Lung (tissue), 17 donors: ENCODE measurements at places on chromosomes 6 and 20. TPM values are rescaled to one million over a fixed set of nuclear protein-coding genes. Genes with fewer than 3 reads are reported as not detected.

FAM209A gene
- total RNA-seq: 0.95 TPM

PLN gene
- 12.3 TPM for total RNA-seq

- no peak overlapping the region for H3K4me3 ChIP-seq
- no peak for DNase-seq
- no peaks in the 10 kb centered on the region for H3K27me3 ChIP-seq
- H3K27ac ChIP-seq: no peak overlapping the region
- H3K4me1 ChIP-seq: no peaks in the 10 kb centered on the region
Measured at GRCh38 chr6:142395266-142395665, 93.5 kb downstream of the ADGRG6 start.

DNA sequence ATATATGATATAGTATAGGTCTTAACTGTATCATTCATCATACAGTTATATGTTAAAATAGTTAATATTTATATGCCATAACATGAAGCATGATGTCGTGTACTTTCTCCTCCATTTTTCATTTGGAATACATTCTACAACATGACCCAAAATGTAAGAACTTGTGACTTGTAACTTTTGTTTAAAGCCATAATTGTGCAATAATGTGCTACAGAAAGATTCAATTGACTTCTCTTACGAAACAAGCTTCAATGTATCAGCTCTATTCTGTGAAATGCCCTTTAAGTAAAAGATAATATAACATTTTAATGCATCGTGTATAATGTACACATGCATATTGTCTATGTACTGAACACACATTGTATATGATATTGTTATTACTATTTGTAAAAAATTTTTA is 76.7 kb upstream of the FABP7 start:
- H3K4me3 ChIP-seq: no peak overlapping the region
- H3K4me1 ChIP-seq: no peaks in the 10 kb centered on the region
- no peaks in the 10 kb centered on the region for H3K36me3 ChIP-seq

IER3 gene
- 16.7 TPM for total RNA-seq

GPX5 gene
- not detected for total RNA-seq

DNA sequence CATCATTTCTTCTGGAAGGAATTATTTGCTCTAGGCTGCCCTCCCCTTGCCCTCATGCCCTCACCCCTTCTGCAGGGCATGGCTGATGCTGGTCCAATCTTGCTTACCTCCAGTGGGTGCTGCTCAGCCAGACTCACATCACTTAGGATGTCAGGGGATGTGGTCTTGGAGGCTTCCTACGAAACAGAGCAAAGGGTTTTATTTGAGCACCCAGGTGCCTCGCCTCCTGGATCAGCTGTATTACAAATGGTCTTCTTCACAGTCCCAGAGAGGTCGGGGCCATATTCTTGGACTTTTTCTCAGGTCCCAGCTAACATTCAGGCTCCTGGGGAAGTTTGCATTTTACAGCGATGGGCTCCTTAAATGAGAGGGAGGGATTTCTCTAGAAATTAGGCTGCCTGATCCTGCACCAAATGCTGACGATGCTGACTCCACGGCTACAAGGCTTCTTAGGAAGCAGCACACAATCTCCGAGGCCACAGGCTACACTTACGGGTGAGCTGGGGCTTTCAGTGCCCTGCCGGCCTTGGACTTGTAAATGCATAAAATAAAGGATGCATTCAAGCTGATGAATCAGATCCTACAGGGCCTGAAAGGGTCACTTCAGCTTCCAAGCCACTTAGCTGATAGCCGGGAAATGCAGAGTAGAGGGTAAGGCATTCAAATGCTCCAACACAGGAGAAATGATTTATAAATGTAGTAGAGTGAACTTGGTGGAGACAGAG is 159.8 kb upstream of the ECI2 start:
- H3K27ac ChIP-seq: no peak overlapping the region
- H3K4me1 ChIP-seq: no peaks in the 10 kb centered on the region
- DNase-seq: no peak
- no peaks in the 10 kb centered on the region for H3K27me3 ChIP-seq
- no peaks in the 10 kb centered on the region for H3K36me3 ChIP-seq

GRCh38 chr20:19129976-19130612 is 82.3 kb upstream of the SLC24A3 start:
- H3K4me3 ChIP-seq: no peak overlapping the region
- no peak overlapping the region for H3K27ac ChIP-seq
- H3K4me1 ChIP-seq: no peaks in the 10 kb centered on the region
- no peaks in the 10 kb centered on the region for H3K36me3 ChIP-seq

RBPJL gene
- not detected for total RNA-seq

GRCh38 chr6:17851001-17851719 is 136.3 kb downstream of the KIF13A start:
- peaks cover 32% of the 10 kb centered on the region for H3K36me3 ChIP-seq
- peak overlapping the region; percentile 13 for H3K27ac ChIP-seq
- H3K27me3 ChIP-seq: no peaks in the 10 kb centered on the region
- no peak for DNase-seq
- no peak overlapping the region for H3K4me3 ChIP-seq

- no peaks in the 10 kb centered on the region for H3K27me3 ChIP-seq
- peaks cover 3% of the 10 kb centered on the region for H3K36me3 ChIP-seq
- no peak for DNase-seq
- H3K27ac ChIP-seq: no peak overlapping the region
- no peak overlapping the region for H3K4me3 ChIP-seq
Measured at GRCh38 chr6:116376149-116376548, 5.4 kb downstream of the DSE start.

ME1 gene
- total RNA-seq: 17.5 TPM

UQCC2 gene
- total RNA-seq: 7.8 TPM

GRCh38 chr20:48667481-48667880 is 160.3 kb downstream of the PREX1 start:
- no peaks in the 10 kb centered on the region for H3K27me3 ChIP-seq
- no peaks in the 10 kb centered on the region for H3K4me1 ChIP-seq
- no peak overlapping the region for H3K4me3 ChIP-seq
- no peaks in the 10 kb centered on the region for H3K36me3 ChIP-seq
- H3K27ac ChIP-seq: no peak overlapping the region

DNA sequence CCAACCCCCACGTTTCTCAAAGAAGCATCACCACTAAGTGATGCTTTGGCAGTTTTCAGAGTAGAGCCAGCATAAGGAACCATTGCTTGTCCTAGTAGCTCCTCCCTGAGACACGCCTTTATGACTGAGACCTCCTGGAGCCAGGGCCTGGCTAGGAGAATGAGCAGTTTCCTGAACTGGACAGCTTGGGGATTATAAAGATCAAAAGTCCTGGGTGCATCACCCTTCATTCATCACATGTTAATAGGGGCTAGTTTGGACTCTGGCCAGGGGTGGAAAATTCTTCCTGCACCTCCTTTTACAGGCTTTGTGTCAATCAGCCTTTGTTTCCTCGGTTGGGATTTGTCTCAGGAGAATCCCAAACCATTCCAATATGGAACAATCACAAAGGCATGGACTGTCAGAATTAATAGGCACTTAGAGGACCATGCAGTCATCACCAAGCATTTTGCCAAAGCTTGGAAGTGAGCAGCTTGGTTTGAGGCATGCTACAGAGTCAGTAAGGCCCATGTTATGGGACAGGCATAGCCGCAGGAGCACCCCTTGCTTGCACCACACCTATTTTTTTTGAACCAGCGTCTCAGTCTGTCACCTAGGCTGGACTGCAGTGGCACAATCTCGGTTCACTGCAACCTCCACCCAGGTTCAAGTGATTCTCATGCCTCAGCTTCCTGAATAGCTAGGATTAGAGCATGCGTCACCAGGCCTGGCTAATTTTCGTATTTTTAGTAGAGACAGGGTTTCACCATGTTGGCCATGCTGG is 64.9 kb upstream of the TGM3 start:
- no peaks in the 10 kb centered on the region for H3K36me3 ChIP-seq
- no peak overlapping the region for H3K4me3 ChIP-seq
- H3K27ac ChIP-seq: no peak overlapping the region
- no peak for DNase-seq
- H3K4me1 ChIP-seq: no peaks in the 10 kb centered on the region

GRCh38 chr6:166758136-166758704 is 131.2 kb upstream of the RPS6KA2 start:
- no peak overlapping the region for H3K4me3 ChIP-seq
- no peak for DNase-seq
- H3K27ac ChIP-seq: no peak overlapping the region
- H3K36me3 ChIP-seq: no peaks in the 10 kb centered on the region
- H3K4me1 ChIP-seq: peaks cover 16% of the 10 kb centered on the region

ESR1 gene
- total RNA-seq: 3.7 TPM

OPRM1 gene
- not detected for total RNA-seq

GRCh38 chr20:44384423-44385027 is 29.0 kb downstream of the HNF4A start:
- no peaks in the 10 kb centered on the region for H3K4me1 ChIP-seq
- DNase-seq: peak; percentile 59
- no peaks in the 10 kb centered on the region for H3K27me3 ChIP-seq
- H3K36me3 ChIP-seq: no peaks in the 10 kb centered on the region
- H3K27ac ChIP-seq: no peak overlapping the region

SPATS1 gene
- total RNA-seq: 4.4 TPM

PIM1 gene
- 43.2 TPM for total RNA-seq

VIP gene
- 0.55 TPM for total RNA-seq

SLC2A4RG gene
- total RNA-seq: 121 TPM

OR2B6 gene
- total RNA-seq: not detected

CD83 gene
- 21.3 TPM for total RNA-seq

JPH2 gene
- 9.2 TPM for total RNA-seq

MOG gene
- total RNA-seq: not detected

MAFB gene
- 65.0 TPM for total RNA-seq
